ENCODE measurements at places on chromosomes 2 and 18.

- no peak for DNase-seq
These were observed 227.6 kb downstream of the SEPTIN10 start for GRCh38 chr2:109386004-109386695.

DNA sequence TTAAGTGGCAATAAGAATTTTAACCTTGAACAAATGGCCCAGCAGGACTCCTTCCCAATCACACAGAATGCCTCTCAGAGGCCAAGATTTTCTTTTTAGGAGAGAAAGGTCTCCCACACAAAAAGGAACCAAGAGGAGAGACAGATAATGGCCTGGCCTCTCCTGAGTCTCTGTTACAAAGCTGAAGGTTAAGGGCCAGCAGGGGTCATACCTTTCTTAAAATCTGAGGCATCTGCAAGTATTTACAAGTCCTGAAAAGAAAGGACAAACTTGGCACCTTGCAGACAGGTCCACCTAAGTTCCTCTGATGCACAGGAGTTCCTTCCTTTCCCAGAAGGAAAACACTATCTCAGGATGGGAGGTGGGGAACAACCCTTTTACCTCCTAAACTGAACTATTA lies 142.3 kb downstream of the TMEM163 start:
- DNase-seq: no peak

- DNase-seq: no peak
These were observed 161.4 kb downstream of the ZEB2 start for GRCh38 chr2:144358374-144358964.

DNA sequence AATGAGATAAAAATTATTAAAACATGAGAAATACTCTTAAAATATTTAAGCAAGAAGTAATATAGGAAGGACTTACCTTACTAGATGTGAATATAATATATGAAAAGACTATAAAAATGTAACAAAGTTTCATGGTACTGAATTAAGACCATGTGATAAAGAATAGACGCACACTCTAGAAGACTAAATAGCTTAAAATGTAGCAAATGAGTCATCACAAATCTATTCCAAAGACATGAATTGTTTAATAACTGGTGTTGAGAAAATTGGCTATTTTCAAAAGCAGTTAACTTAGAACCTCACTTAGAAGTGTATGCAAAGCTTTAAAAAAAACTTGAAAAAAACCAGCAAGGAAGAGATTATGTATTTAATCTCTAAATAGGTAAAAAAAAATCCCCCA lies 64.1 kb downstream of the POLE4 start:
- no peak for DNase-seq

GRCh38 chr2:218734190-218734975 lies 23.7 kb downstream of the TTLL4 start:
- no peak for DNase-seq

DNA sequence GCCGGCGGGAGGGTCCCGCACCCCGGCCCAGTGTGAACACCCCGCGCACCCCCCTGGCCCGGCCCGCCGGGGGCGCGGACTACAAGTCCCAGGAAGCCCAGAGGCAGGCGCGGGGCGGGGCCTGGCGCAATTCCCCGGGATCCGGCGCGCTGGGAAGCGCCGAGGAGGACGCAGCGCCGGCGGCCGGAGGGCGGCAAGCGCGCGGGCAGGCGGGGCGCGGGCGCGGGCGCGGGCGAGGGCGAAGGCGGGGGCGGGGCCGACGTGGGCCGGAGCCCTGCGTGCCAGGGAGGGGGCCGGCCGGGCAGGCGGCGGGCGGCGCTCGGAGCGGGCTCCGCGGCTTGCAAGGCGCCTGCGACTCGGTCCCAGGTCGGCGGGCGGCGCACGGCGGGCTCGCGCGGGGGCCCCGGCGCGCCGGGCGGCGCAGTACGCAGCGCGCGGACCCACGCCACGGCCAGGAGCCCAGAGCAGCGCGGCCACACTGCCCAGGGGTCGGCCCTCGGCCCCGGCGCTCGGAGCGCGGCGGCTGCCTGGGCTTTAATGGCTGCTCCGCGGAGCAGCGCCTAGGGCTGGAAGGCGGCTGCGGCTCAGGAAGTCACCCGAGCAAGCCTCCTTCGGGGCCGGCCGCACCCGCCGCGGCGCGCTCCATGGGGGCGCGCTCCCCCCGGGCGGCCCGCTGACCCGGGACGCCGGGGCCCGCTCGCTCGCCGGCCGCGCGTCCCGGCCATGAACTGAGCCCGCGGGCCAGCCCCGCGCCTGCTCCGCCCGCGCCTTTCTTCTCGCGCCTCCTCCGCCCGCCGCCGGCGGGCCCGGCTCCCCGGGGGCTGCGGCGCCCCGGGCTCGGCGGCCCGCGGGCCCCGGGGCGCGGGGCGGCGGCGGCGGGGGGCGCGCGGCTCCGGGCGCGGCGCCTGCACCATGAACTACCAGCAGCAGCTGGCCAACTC lies at the start of gene AGAP1:
Gene AGAP1, plus strand, starts transcription at position 269 of the 941 bp plus-strand sequence.
- peak; percentile 28 for DNase-seq

GRCh38 chr2:54691445-54692135 lies 31.9 kb upstream of the EML6 start:
- DNase-seq: no peak

GRCh38 chr2:238791354-238791753 lies 56.5 kb upstream of the TWIST2 start:
- DNase-seq: no peak

DNA sequence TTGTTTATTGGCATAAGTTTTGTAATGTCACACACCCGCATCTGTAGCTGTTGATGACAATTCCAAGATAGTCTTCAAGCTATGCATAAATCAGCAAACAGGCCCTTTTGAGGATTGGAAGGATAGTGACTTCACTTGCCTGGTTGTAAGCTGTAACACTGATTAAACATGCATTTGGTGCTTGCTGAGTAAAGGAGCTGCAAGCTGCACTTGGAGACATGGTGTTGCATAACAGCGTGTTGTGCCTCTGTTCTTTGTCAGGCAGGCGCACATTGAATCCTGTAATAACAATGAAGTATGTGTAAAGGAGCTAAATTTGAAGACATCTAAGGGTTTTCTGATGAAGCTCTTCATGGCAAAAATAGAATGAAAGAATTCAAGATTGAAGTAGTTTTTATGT lies 68.7 kb upstream of the TTC27 start:
- DNase-seq: no peak

Measured in GM12865 (cell line).